ENCODE measurements at places on chromosomes 7 and 10.

DNA sequence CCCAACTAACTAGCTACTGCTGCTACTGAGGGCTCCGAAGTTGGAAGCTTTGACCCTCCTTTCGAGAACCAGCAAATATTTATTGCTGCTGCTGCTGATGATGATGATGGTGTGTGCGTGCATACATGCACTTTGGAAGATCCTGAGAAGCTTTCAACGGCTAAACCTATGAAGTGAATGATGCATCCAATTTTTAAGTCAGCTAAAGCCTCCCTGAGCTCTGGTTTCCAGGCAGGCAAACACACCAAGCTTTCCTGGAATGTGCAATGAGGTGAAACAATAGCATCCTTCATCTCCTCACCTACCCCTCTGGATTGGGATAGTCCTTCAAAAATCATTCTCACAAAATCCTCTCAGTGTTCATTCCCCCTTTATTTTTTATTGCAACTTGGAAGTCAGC, 13.9 kb downstream of the MACC1 start:
- no peak overlapping the region for H3K27ac ChIP-seq
- H3K4me1 ChIP-seq, result no peaks in the 10 kb centered on the region
- DNase-seq, result no peak
- no peaks in the 10 kb centered on the region for H3K36me3 ChIP-seq
- H3K4me3 ChIP-seq, result no peak overlapping the region
- H3K27me3 ChIP-seq, result no peaks in the 10 kb centered on the region

DNA sequence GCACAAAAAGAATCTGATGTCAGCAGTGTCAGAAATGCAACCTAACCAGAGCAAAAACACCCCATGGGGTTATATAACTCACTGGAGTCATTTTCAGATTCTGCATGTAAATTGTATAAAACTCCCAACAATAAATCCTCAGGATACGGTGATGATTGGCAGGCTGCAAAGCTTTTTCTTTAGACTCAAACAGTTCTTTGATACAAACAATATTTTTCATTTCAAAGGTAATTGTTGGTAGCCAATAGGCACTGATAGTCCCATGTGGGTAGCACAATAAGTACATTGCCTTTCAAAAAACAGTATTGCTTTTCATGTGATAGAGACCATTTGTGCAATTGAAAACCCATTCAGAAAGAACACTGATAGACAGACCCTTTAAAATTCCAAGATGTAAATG, 98.0 kb downstream of the TMEM26 start:
- H3K27me3 ChIP-seq, result peaks cover 2% of the 10 kb centered on the region
- no peaks in the 10 kb centered on the region for H3K4me1 ChIP-seq
- no peak overlapping the region for H3K4me3 ChIP-seq
- H3K36me3 ChIP-seq, result no peaks in the 10 kb centered on the region
- DNase-seq, result no peak
- no peak overlapping the region for H3K27ac ChIP-seq

DNA sequence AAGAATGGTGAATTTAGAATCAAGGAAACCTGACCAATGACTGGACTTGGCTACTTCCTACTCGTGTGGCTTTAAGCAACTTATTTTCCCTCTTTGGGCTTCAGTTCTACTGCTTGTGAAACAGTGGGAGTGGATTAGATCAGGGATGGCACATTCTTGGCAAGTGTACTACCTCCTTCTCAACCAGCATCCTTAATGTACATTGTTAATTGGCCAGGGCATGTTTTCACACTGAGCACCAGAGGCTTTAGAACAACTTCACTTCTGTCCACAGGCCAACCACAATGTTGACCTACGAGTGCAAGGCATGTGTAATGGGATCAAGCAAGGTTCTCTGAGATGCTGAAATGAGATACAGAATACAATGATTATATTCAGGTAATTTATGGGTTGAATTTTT, 315.3 kb downstream of the ADRA2A start:
- H3K27me3 ChIP-seq, result peaks cover 8% of the 10 kb centered on the region
- no peaks in the 10 kb centered on the region for H3K36me3 ChIP-seq
- no peak overlapping the region for H3K4me3 ChIP-seq
- no peak for DNase-seq
- no peaks in the 10 kb centered on the region for H3K4me1 ChIP-seq

- DNase-seq, result no peak
- H3K36me3 ChIP-seq, result peaks cover 48% of the 10 kb centered on the region
- no peaks in the 10 kb centered on the region for H3K27me3 ChIP-seq
- peaks cover 4% of the 10 kb centered on the region for H3K4me1 ChIP-seq
These were observed 31.0 kb downstream of the AHR start for GRCh38 chr7:17329440-17329839.

DNA sequence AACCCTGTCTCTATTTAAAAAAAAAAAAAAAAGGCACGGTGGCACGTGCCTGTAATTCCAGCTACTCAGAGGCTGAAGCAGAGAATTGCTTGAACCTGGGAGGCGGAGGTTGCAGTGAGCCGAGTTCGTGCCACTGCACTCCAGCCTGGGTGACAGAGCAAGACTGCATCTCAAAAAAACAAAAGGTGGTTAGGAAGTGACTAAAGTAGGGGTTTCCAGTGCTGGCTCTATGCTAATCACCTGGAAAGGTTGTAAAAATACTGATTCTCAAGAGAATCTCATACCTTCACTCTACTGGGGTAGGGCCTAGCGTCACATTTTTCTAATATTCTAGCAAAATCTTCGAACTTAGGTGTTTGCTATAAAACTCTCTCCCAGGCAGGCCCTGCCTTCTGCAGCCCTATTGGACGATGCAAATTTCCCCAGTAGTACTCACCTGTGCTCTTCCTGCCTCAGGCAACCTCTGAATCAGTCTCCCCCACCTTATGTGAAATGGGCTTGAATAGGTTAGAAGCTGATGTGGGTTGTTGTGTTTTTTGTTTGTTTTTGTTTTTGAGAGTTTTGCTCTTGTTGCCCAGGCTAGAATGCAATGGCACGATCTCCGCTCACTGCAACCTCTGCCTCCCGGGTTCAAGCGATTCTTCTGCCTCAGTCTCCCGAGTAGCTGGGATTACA, 3.5 kb downstream of the ZP3 start:
- H3K4me3 ChIP-seq, result no peak overlapping the region
- H3K27me3 ChIP-seq, result no peaks in the 10 kb centered on the region
- DNase-seq, result no peak
- H3K4me1 ChIP-seq, result peaks cover 5% of the 10 kb centered on the region
- H3K36me3 ChIP-seq, result no peaks in the 10 kb centered on the region

GRCh38 chr10:1674501-1674900, 62.8 kb downstream of the ADARB2 start:
- DNase-seq, result no peak
- no peak overlapping the region for H3K27ac ChIP-seq
- no peaks in the 10 kb centered on the region for H3K36me3 ChIP-seq
- no peaks in the 10 kb centered on the region for H3K4me1 ChIP-seq
- H3K4me3 ChIP-seq, result no peak overlapping the region

DNA sequence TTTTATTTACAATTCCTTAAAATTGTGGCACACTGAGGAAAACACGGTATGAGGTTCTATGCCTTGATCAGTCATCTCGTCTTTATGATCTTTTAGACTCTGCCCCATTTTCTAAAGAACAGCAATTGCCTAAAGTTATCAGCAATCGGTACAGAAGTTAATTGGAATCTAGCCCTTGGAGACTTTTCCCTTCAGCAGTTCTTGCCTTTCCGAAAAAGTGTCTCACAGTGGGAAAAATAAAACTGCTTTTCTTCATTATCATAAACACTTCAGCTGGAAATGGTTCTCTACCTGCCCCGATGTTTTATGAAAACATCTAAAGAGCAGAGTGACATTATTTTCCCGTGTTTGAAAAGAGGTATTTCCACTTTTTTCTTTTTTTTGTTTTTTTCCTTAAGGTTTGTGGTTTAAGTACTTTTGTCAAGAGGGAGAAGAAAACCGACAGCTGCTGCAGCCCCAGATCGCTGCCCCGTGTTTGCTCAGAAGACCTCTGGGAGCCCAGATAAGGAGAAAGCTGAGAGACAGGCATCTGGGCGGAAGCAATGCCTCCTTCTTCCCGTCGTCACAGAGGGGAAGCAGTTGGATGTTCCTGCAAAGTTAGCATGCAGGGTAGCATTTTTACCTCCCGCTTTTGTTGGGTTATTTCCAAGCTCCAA, 149.7 kb downstream of the FRMD4A start:
- DNase-seq, result no peak
- no peak overlapping the region for H3K4me3 ChIP-seq
- H3K27me3 ChIP-seq, result peaks cover 52% of the 10 kb centered on the region
- no peak overlapping the region for H3K27ac ChIP-seq
- H3K36me3 ChIP-seq, result peaks cover 5% of the 10 kb centered on the region

DNA sequence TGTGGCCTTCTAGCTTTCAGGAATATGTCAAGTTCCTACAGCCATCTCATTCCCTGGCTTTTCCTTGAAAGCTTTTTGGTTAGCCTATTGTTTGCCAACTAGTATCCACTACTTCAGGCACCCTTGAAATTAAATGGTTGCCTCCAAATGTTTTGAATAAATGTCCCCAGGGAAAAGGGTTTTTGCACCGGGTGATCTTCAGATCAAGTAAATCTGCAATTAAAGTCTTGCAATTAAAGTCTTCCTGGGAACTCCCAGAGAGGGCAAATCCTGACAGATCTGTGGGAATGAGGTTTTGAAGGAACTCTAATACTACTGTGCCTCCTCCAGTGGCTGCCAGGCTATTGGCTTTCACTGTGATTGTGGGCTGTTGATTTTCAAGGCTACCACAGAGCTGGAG, 17.7 kb upstream of the ZNRF2 start:
- H3K4me3 ChIP-seq, result no peak overlapping the region
- no peak for DNase-seq
- no peaks in the 10 kb centered on the region for H3K36me3 ChIP-seq
- no peaks in the 10 kb centered on the region for H3K27me3 ChIP-seq
- no peak overlapping the region for H3K27ac ChIP-seq

DNA sequence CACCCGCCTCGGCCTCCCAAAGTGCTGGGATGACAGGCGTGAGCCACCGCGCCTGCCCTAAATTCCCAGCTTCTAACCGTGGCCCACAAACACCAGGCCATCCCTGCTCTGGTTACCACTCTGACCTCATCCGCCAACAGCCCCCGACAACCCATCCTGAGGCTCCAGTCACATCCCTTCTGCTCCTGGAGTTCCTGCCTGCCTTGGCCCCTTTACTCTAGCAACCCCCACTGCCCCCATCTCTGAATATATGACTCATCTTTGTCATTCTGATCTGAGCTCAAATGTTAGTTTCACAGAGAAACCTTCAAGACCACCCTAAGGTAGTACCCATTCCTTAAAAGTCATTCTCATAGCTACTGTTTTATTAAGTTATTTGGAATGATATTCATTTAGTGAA, 26.6 kb downstream of the RHEB start:
- H3K27ac ChIP-seq, result no peak overlapping the region
- H3K36me3 ChIP-seq, result peaks cover 15% of the 10 kb centered on the region
- no peaks in the 10 kb centered on the region for H3K27me3 ChIP-seq
- no peak overlapping the region for H3K4me3 ChIP-seq

DNA sequence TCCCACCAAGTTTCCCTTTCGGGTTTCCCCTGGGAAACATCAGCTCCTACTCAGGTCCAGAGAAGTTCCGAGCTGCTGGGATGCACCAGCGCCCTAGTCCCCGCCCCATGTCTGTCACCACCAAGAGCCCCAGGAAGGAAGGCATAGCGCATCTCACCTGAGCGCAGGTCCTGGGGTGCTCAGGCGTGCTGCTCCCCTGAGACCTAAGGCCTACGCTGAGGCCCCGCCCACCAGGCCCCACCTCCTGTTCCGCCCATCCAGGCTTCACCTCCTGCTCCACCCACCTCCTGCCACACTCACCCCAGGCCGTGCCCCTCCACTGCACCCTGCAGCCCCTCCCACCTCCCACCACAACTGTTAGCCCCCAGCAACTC, 1.2 kb upstream of the TFR2 start:
- peak; percentile 46 for DNase-seq
- no peaks in the 10 kb centered on the region for H3K36me3 ChIP-seq
- H3K27me3 ChIP-seq, result peaks cover 5% of the 10 kb centered on the region
- H3K4me1 ChIP-seq, result no peaks in the 10 kb centered on the region
- H3K4me3 ChIP-seq, result no peak overlapping the region
- H3K27ac ChIP-seq, result no peak overlapping the region

DNA sequence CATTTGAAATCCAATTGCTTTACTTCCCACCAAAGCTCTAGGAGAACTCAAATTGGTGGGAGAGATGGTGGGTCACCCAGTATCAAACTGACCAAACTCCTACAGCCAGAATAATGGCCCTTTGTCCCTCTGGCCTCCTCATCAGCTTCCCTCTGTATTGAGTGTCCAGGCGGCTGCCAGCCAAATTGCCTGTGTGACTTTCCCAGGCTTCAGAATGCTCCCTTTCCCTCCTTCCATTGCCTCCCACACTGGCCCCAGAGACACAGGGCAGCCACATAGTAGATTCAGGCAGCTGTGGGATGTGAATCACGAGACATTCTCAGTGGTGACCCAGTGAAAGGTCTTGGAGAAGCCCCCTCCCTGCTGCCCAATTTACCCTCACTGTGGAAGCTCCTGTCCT, 12.7 kb upstream of the VDAC2 start:
- H3K27me3 ChIP-seq, result no peaks in the 10 kb centered on the region
- no peaks in the 10 kb centered on the region for H3K36me3 ChIP-seq
- H3K27ac ChIP-seq, result no peak overlapping the region
- no peak overlapping the region for H3K4me3 ChIP-seq

GRCh38 chr7:130996205-130996832, 262.3 kb upstream of the KLF14 start:
- no peaks in the 10 kb centered on the region for H3K27me3 ChIP-seq
- peak overlapping the region; percentile 94 for H3K27ac ChIP-seq
- H3K4me3 ChIP-seq, result peak overlapping the region; percentile 55
- no peak for DNase-seq
- H3K4me1 ChIP-seq, result peaks cover 92% of the 10 kb centered on the region

GRCh38 chr10:118020365-118020764, 26.4 kb downstream of the RAB11FIP2 start:
- H3K4me3 ChIP-seq, result no peak overlapping the region
- no peaks in the 10 kb centered on the region for H3K4me1 ChIP-seq
- no peak overlapping the region for H3K27ac ChIP-seq
- DNase-seq, result no peak
- H3K36me3 ChIP-seq, result peaks cover 13% of the 10 kb centered on the region
- H3K27me3 ChIP-seq, result no peaks in the 10 kb centered on the region

GRCh38 chr10:103991393-103992128, 24.6 kb downstream of the SLK start:
- H3K27me3 ChIP-seq, result no peaks in the 10 kb centered on the region
- DNase-seq, result no peak
- H3K36me3 ChIP-seq, result peaks cover 10% of the 10 kb centered on the region
- no peak overlapping the region for H3K4me3 ChIP-seq
- H3K4me1 ChIP-seq, result peaks cover 29% of the 10 kb centered on the region
- H3K27ac ChIP-seq, result no peak overlapping the region

GRCh38 chr7:20698469-20698868, 83.0 kb downstream of the ABCB5 start:
- no peak overlapping the region for H3K27ac ChIP-seq
- no peak overlapping the region for H3K4me3 ChIP-seq
- H3K27me3 ChIP-seq, result no peaks in the 10 kb centered on the region
- no peaks in the 10 kb centered on the region for H3K36me3 ChIP-seq
- DNase-seq, result no peak

DNA sequence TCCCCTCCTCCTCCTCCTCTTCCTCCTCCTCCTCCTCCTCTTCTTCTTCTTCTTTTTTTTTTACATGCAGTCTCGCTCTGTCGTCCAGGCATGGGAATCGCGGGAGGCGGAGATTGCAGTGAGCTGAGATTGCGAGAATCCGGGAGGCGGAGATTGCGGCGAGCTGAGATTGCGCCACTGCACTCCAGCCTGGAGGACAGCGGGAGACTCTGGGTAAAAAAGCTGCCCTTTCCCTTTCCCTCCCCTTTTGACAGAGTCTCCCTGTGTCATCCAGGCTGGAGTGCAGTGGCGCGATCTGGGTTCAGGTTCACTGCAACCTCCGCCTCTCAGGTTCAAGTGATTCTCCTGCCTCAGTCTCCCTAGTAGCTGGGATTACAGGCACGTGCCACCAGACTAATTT, 168.1 kb upstream of the MALRD1 start:
- no peak overlapping the region for H3K4me3 ChIP-seq
- H3K36me3 ChIP-seq, result no peaks in the 10 kb centered on the region
- no peak for DNase-seq
- H3K27ac ChIP-seq, result no peak overlapping the region
- H3K27me3 ChIP-seq, result no peaks in the 10 kb centered on the region
- no peaks in the 10 kb centered on the region for H3K4me1 ChIP-seq

Measured in activated CD4-positive, alpha-beta memory T cell treated with anti-CD3 and anti-CD28 coated beads for 36 hours (primary cell).